Activated T-helper 2 cell treated with anti-CD3 and anti-CD28 coated beads, Interferon-gamma antibody, Interleukin-2, Interleukin-4, amounts not matched to agents 10 μg/mL and 5 μg/mL and 100 μg/mL, durations not matched to agents 14 hours and 24 hours and 36 hours (primary cell): ENCODE measurements at places on chromosomes 2 and 18. TPM values are rescaled to one million over a fixed set of nuclear protein-coding genes. Genes with fewer than 3 reads are reported as not detected.
A peak's percentile ranks its signal among the peaks of the same experiment; 100 is the strongest.

- no peaks in the 10 kb centered on the region for H3K27me3 ChIP-seq
- no peak for DNase-seq
- no peak overlapping the region for H3K27ac ChIP-seq
- H3K4me1 ChIP-seq = no peaks in the 10 kb centered on the region
- H3K4me3 ChIP-seq = no peak overlapping the region
Observed at GRCh38 chr2:154495455-154495868, 203.0 kb upstream of the KCNJ3 start.

- peaks cover 49% of the 10 kb centered on the region for H3K4me1 ChIP-seq
- no peaks in the 10 kb centered on the region for H3K27me3 ChIP-seq
- DNase-seq = no peak
- no peak overlapping the region for H3K4me3 ChIP-seq
- peak overlapping the region; percentile 51 for H3K27ac ChIP-seq
Observed at GRCh38 chr2:95041824-95042442, 16.4 kb downstream of the MAL start.

DNA sequence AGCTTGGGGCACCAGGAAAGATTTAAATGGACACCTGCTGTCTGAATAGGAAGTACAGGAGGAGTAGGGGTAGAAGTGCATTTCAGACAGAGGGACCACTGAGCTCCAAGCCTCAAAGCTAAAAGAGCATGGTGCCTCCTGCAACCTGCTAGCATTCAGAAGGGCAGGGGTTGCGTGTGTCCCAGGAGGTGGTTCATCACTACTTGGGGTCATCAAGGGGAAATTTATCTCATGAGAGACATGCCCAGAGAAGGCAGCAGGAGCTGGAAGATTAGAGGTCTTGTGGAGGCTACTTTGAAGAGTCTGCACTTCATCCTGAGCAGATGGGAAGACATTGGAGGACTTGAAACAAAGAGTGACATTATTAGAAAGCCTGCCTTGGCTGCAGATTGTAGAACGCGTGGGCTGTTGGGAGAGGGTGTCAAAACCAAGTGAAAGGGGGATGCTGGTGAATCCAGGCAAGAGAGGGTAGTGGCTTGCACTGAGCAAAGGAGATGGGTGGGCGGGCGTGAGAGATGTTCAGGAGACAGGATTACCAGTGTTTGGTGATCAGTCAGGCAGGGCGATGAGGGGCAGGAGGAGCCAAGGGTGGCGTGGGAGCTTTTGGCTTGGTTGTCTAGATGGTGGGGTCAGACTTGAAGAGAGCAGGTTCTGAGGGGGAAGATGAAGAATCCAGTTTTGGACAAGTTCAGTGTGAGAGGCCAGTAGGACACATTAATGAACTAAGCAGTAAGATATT, 154.0 kb downstream of the DYSF start:
- H3K36me3 ChIP-seq = no peaks in the 10 kb centered on the region
- peaks cover 17% of the 10 kb centered on the region for H3K4me1 ChIP-seq
- H3K27me3 ChIP-seq = no peaks in the 10 kb centered on the region
- no peak for DNase-seq
- H3K4me3 ChIP-seq = no peak overlapping the region

DNA sequence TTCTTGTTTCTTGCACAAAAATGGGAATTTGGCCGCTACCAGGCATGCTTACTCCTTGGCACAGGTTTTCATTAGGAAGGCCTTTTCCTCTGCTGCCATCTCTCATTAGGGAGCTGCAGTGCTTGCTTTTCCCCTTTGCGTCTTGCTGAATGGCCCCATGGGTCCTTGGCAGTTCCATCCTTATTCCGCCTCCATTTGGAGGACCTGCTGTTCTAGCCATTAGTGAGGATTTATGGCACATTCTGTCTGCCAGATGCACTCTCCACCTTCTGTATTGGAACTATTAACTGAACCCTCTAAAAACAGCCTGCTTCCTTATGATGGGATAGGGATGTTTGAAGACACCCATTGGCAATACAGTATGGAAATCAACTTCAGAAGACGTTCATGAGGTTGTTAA, 103.5 kb upstream of the NOSTRIN start:
- H3K27me3 ChIP-seq = no peaks in the 10 kb centered on the region
- peaks cover 31% of the 10 kb centered on the region for H3K36me3 ChIP-seq
- H3K4me3 ChIP-seq = no peak overlapping the region

The LHCGR gene
- total RNA-seq = not detected in 2 replicates

GRCh38 chr2:171409436-171409971, 24.3 kb downstream of the METTL8 start:
- DNase-seq = no peak
- H3K36me3 ChIP-seq = peaks cover 32% of the 10 kb centered on the region
- peak overlapping the region; percentile 61 for H3K4me3 ChIP-seq
- no peaks in the 10 kb centered on the region for H3K27me3 ChIP-seq
- H3K27ac ChIP-seq = peak overlapping the region; percentile 51
- H3K4me1 ChIP-seq = peaks cover 52% of the 10 kb centered on the region

DNA sequence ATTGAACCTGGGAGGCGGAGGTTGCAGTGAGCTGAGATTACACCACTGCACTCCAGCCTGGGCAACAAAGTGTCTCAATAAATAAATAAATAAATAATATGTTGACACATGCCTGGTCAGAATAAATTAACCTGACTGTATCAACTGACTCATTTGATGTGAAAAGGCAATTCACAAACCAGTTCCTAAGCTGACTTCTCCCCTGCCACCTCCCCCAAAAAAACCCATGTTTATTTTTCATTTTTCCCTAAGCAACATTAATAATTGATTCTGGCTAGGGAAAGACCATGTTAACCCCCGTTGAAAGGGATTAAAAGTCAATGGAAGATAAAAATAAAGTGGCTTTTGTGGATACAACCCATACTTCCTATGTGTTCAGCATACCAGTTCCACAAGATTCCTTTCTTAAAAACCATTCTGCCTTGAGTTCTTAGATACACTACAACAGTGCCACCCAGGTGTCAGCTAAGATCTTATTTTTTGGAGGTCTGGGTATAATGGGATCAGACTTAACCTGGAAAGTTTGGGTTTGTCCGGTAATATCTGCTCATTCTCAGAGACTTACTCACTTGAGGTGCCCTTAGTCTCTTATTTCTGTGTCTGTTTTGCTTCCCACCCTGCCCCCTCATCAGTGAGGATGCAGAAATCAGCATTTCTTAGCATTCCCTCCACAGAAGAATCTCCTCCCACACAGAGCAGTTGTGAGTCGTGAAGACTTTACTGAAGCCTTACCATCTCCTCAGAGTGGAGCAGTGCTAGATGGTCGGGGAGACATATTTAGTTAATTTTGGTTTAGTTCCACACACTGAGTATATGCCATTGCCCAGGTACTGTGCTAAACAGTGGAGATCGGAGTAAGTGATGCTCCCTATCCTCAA, 10.1 kb upstream of the MCFD2 start:
- peaks cover 13% of the 10 kb centered on the region for H3K4me1 ChIP-seq
- peaks cover 15% of the 10 kb centered on the region for H3K36me3 ChIP-seq
- DNase-seq = no peak

The ABCB6 gene
- total RNA-seq = 22.1 and 25.4 TPM in 2 replicates

The RNU2-63P gene
- total RNA-seq = 19.7 and 21.6 TPM in 2 replicates

- no peak for DNase-seq
- no peak overlapping the region for H3K27ac ChIP-seq
- no peak overlapping the region for H3K4me3 ChIP-seq
- H3K4me1 ChIP-seq = no peaks in the 10 kb centered on the region
- no peaks in the 10 kb centered on the region for H3K36me3 ChIP-seq
Observed at GRCh38 chr2:235576337-235576910, 82.6 kb downstream of the AGAP1 start.

- DNase-seq = no peak
- H3K27me3 ChIP-seq = peaks cover 29% of the 10 kb centered on the region
- H3K36me3 ChIP-seq = no peaks in the 10 kb centered on the region
- H3K27ac ChIP-seq = no peak overlapping the region
- no peak overlapping the region for H3K4me3 ChIP-seq
Observed at GRCh38 chr18:24372279-24372872, 25.2 kb downstream of the OSBPL1A start.

- no peak overlapping the region for H3K4me3 ChIP-seq
- peaks cover 31% of the 10 kb centered on the region for H3K27me3 ChIP-seq
- H3K27ac ChIP-seq = no peak overlapping the region
- peak; percentile 7 for DNase-seq
- peaks cover 3% of the 10 kb centered on the region for H3K4me1 ChIP-seq
- no peaks in the 10 kb centered on the region for H3K36me3 ChIP-seq
Observed at GRCh38 chr2:70959851-70960832, 18.3 kb upstream of the ANKRD53 start.

The SP140L gene
- total RNA-seq = 55.7 and 59.1 TPM in 2 replicates
